Stimulated activated CD4-positive, alpha-beta T cell treated with anti-CD3 and anti-CD28 coated beads, Interleukin-4, amount 100 ng/mL, for 4 hours (primary cell): ENCODE measurements at places on chromosomes 5 and 9.

DNA sequence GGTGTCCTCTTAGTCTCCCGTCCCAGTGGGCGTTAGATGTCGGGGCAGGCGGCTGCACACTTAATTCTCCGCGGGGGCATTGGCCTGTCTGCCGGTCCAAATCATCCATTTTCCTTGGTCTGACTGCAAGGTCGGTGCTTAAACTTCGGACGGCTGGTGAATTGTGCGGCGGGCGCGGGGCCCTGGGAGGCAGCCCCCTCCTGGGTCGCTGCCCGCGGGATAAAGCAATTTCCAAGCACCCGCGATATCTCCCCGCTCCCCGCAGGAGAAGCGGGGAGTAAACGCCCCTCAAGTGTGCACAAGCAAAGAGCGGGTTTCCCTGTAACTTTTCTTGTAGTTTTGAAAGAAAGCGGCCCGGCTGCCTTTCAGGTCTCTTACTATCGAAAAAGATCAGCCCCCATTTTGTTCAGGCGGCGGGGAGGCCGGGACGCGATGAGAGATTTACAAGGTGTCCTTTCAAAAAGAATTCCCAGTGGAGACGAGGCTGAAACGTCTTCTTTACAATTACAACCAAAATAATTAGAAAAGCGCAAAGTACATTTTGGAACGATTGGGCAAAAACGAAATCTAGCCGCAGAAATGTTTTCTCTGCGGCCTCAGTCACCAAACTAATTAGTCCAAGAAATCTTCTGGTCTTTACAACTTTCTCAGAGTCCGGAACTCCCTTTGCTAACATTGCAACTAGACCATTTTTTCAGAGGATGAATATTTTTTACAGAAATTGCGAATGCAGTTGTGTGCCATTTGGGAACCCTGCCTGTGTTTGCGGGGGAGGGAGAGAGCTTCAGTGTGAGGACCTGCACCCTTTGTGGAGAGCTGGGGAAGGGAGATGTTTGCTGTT lies 1.8 kb downstream of the IRX1 start:
- DNase-seq, result no peak

- no peak for DNase-seq
These were observed 11.2 kb upstream of the TRIO start for GRCh38 chr5:14131855-14132503.

DNA sequence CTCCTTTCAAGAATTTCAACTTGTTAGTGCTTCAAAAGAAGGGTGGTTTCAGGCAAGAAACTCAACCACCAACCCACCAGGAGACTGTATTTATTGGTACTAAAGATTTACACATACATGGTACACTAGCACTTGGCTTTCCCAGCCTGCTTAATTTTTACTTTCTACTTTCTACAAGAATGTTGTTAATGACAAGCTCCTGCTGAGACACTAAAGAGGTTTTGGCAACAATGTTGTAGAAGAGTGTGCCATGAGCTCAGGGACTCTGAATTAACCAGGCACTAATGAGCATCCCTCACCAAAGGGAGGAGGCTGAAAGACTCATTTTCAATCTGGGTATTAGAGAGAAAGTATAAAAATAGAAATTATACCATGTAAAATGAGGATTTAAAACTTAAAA lies 195.0 kb downstream of the KIAA0825 start:
- DNase-seq, result no peak

DNA sequence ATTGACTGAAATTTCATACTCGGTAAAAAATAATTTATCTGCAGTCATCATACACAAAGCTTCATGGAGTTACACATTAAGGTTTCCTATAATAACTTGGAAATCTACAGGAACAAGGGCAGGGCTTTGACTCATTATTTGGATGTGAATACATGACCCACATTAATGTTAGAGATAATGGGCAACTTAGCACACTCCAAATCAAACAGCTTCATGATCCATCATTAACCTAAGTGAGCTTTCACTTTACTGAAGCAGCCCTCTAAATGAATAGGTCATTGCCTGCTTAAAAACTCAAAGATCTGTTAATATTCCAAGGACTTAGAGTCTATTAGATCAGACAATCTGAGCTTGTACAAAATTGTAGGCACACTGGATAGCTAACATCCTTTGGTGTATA lies 9.0 kb downstream of the CDH12 start:
- no peak for DNase-seq

DNA sequence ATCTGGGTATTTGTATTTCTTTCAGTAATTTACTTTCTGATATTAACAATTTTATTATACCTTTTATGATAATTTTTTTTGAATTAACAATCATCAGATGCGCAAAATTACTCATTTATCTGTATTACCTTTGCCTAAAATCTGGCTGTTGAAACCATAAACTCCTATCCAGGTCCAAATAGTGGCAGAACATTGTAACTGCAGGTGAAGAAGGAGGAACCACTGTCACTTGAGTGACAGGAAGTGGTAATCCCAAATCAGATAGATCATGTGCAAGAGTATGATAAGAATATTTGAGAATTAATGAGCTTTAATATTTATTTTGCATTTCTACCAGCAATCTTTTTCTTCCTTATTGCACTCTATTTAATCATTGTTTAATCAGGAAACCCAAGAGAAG lies 139.3 kb upstream of the TLE4 start:
- DNase-seq, result no peak
